ENCODE measurements at places on chromosomes 7 and 10.

DNA sequence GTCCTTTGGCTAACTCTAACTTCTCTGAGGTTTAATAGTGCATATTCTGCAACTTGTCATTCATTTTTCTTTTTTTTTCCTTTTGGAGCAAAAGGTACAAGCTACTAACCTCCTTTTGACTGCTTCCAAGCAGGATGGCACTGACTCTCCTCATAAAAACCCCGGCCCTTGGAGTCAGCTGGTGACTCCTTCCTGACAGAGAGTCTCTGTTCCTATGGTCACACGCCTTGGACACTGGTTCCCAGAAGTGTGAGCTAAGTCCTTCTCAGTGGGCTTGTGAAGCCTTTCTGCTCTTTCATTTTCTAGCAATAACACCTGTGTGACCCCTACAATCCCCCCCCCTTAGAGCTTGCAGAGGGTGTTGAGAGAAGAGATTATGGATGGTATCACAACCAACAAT, 21.7 kb downstream of the DOCK4 start:
- DNase-seq = no peak

- no peak for DNase-seq
These were observed 285.4 kb downstream of the SNX13 start for GRCh38 chr7:17654940-17655339.

GRCh38 chr10:85900487-85900886, 466.1 kb downstream of the GRID1 start:
- DNase-seq = no peak

GRCh38 chr7:22251281-22251680, 105.7 kb downstream of the RAPGEF5 start:
- no peak for DNase-seq

- no peak for DNase-seq
These were observed 14.0 kb upstream of the ARPC1A start for GRCh38 chr7:99311702-99312101.

Data from choroid plexus epithelial cell (primary cell).